Left kidney (tissue), 8 donors: ENCODE measurements at places on chromosomes 3 and 15.
A peak's percentile ranks its signal among the peaks of the same experiment; 100 is the strongest.

- no peak for DNase-seq
These were observed 69.7 kb downstream of the MAGI1 start for GRCh38 chr3:65968996-65969395.

- DNase-seq: no peak
These were observed 199.7 kb downstream of the ARRDC4 start for GRCh38 chr15:98160236-98160635.

DNA sequence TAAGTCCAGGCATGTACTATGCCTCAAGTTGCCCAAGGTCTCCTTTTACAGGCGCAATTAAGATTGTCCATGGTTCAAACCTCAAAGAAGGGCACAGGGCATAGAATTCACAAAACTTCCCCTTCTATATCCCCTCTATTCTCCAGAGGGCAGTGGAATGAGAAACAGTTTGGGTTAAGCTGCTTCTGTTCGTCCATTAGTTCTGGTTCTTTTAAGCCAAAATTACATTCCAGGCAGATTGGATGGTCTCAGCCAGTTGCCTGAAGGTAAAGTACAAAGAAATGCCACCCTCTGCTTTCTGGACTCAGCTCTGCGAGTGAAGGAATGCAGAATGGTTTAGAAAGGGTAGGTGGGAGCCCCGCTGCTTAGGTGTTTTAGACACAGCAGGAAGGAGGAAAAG, 200.7 kb downstream of the GREM1 start:
- no peak for DNase-seq

- no peak for DNase-seq
These were observed 194.7 kb downstream of the LPP start for GRCh38 chr3:188348435-188349244.

DNA sequence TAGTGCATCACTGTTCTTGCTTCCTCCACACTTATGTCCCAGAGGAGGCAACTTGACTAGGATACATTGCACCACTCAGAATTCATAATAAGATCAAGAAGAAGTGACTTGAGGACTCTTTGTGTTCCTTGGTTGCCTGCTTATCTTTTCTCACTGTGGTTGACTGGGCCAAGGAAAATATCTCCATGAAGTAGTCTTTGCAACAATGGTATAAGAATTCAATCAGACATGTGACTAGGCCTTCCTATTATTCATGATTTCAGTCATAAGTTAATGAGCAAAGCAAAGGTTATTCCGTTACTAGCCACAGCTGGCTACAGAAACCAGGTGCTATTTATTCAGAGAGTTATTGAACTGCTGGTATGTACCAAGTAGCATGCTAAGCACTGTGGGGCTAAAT, 359.3 kb downstream of the RORA start:
- DNase-seq: no peak

- DNase-seq: no peak
These were observed 146.5 kb downstream of the FILIP1L start for GRCh38 chr3:99967796-99968195.

GRCh38 chr3:143307613-143308183, 188.1 kb downstream of the CHST2 start:
- no peak for DNase-seq

DNA sequence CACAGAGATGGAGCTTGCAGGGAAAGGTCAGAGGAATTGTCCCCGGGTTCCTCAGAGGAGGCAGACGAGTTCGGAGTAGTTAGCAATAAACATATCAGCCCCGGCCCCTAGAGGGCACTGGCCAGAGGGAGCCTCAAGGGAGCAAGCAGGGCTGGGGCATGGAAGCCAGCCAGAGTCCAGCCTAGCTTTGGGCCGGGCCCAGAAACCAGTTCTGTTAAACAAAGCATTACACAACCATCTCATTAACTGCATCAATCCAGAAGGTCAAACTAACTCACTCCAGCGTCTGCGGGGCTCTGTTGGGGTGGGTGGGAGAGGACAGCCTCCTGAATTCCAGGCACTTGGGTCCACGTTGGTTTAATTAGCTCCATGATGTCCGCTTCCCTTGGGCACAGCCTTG, 41.0 kb upstream of the IREB2 start:
- no peak for DNase-seq

- no peak for DNase-seq
These were observed 662 bp downstream of the UBL7 start for GRCh38 chr15:74460298-74460697.

DNA sequence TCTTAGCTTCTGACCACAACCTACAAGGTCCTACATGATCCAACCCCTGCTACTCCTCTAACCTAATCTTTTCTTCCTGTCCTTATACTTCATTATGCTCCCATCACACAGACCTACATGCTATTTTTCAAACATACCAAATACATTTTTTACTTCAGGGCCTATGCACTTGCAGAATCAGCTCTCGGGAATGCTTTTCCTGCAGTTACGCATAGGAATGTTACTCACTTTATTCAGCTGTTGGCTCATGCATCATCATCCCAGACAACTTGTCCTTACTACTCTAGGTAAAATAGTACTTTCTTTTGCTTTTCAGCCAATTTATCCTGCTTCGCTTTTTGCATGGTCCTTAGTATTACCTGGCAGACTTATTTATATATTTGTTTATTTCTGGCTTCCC, 105.6 kb downstream of the OXSM start:
- DNase-seq: no peak

DNA sequence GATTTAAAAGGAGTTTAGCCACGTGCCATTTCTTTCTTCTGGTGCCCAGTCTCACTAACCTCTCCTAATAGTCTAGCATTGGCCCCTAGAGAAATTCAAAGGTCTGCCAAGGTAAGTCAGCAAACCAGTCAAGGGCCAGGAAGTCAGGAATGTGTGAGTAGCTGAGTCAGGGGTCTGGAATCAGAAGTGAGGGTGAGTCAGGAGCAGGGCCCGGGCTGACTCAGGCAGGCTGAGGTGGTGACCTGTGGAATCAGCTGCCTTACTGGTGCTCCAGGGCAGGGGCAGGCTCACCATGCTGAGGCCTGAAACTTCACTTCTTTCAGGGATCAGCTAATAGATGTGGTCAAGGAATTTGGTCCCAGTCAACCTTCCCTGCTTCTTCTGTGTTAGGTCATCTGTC, 105.8 kb upstream of the MYZAP start:
- DNase-seq: no peak

- no peak for DNase-seq
These were observed 498.7 kb downstream of the EPHA3 start for GRCh38 chr3:89606151-89606550.

DNA sequence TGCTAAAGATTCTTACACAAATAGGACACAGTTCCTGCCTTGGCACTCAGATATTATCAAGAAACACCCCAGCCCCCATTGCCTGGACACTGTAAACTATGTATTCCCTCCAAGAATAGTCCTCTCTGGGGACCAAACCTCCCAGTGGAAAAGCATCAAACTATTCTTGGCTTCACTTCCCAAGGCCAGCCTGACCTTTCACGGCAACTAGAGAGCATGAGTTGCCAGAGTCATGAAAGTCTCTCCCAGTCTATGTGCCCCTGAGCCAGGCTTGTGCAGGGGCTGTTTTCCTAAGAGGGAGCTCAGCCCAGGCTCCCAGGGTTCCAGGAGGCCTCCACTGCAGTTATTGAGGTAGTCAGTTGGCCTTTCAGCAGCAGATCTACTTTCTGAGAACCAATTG, 251.9 kb upstream of the TGFBR2 start:
- DNase-seq: no peak

GRCh38 chr3:138089091-138089490, 26.3 kb downstream of the DZIP1L start:
- no peak for DNase-seq

GRCh38 chr3:119541547-119541946, 17.9 kb downstream of the CD80 start:
- no peak for DNase-seq

DNA sequence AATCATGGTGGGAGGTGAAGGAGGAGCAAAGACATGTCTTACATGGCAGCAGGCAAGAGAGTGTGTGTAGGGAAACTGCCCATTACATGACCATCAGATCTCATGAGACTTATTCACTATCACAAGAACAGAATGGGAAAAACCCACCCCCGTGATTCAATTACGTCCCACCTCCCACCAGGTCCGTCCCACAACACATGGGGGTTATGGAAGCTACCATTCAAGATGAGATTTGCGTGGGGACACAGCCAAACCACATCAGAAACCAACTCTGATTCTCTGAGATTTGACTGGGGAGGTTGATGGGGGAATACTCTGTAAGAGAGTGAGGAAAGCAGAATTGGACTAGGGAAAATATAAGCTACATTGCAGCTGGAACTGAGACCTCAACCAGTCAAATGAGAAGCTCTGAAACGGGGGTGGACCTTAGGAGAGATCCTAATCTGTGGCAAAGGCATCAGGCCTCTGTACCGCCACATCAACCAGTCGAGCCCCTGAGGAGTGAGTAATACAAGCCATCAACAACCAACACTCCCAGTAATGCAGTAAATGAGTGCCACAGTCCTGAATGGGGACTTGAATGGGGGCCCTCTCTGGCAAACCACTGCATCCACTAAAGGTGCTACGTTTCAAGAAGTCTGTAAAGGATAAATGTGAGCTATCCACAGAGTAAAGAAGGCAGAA, 207.9 kb upstream of the GADL1 start:
- DNase-seq: no peak

GRCh38 chr3:57803647-57804081, 47.6 kb downstream of the SLMAP start:
- DNase-seq: peak; percentile 25

- no peak for DNase-seq
These were observed 59.2 kb downstream of the RSRC1 start for GRCh38 chr3:158169091-158169491.

DNA sequence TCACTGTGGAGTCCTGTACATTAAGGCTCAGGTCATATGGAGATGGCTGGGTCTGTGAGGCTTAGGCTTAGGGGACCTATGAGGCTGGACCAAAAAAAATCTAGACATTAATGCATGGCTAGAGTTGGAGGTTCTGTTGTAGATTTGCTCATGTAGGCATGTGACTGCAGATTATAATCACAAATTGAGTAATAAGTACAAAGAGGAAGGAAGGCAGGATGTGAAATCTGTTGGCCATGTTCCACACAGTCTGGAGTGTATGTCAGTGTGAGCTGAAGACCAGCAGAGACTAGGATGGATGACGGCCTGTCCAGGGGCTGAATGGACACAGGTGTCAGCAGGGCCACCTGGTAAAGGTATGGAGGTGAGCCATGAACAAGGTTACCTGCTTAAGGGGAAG, at the start of gene ST3GAL6:
Gene ST3GAL6 (plus strand): TSS at position 265 of the 400 bp plus-strand sequence. CDS start 5,101 bp downstream, outside the sequence.
- DNase-seq: no peak

DNA sequence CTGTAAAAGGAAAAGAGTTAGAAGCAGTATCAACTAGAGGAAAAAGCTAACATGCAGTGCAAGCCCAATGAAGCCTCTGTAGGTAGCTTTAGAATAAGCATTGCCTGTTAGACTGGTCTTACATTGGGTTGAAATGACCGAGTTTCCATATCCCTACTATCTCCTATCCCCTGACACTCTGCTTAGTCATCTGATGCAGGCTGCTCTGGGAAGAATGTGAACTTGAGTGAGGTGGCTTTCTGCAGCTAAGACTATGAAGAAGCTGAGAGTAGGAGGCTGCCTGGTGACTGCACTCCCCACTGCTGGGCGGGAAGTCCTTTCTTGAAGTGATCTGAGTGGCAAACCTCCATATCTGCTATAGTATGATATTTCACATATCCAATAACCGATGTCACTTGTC, 64.7 kb downstream of the OXSM start:
- DNase-seq: no peak

DNA sequence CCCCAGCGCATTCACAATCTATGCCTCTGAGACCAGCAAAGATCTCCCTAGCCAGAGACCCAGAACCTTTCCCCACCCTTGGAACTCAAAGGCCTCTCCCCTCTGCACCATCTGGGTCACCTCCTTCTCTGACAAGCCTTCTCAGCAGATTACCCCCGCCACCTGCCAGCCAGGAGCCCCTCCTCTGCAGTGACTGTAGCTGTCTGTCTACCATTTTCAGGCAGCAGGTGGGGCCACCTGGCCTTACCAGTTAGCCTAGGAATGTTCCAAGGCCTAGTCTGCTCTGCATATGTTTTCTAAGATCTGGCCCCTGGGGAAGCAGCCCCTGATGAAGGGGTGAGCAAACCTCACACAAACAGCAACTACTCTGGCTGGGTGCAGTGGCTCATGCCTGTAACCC, 2.4 kb downstream of the MYLK start:
- no peak for DNase-seq

GRCh38 chr15:69538379-69538778, 85.8 kb downstream of the RPLP1 start:
- DNase-seq: no peak

- DNase-seq: no peak
These were observed 49.4 kb upstream of the SPATA12 start for GRCh38 chr3:57011022-57011421.

DNA sequence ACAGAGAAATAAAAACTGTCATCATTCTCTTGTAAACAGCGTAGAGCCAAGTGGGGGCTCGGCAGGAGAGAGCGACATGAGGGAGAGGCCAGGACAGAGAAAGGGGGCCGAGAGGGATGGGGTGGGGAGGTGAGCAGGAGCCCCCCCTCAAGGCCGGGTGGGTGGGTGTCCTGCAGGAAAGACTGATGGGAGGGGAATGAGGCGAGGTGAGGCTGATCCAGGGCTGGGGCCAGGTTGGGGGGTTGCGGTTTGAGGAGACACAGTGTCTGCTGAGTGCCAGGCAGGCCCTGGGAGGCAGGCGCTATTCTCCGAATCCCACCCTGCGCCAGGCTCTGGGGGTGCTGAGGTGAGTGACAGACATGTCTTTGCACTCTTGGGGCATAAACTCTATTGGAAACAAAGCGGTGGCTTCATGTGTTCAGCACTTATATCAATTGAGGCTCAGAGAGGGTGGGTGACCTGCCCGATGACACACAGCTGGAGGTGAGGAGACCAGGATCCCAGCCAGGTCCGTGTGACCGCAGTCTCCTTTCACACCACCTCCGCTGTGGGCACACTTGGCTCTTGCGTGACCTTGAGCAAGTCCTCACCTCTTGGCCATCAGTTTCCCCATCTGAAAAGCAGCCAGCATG, 19.6 kb upstream of the CSPG4 start:
- no peak for DNase-seq

DNA sequence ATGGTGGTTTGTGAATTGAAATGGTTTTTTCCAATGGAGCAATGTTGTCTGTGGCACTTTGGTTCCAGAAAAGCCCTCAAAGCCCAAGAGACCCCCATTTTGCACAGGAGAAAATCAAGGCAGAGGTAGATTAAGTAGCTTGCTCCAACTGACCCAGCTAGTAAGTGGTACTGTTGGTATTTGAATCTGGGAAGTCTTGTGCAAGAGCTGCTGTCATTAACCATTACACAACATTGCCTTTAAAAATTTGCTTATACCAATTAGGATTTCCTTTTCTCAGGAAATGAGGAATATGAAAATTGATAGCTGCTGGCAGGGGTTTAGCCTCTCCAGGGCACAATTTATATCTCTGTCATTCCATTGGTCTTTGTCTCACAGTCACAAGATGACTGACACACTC, 102.4 kb upstream of the UBE3A start:
- DNase-seq: no peak

DNA sequence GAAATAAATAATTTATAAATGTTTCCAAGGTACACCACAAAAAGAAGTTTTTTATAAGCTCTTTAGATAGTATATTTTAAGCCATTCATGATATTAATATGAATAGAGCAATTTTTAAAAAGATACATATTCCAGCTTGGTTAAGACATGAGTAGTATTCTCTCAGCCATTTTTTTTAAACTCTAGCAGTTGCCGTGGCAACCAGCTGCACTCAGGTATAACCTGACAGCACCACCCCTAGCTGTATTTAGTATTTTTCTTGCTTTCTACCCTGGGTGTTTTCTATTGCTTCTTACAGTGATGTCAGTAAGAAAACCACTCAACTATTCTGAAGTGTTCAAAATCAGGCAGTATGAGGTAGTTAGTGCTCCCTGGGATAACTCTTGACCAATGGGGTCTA, 496.3 kb upstream of the CNTN3 start:
- no peak for DNase-seq
